Fibroblast of skin of abdomen (primary cell): ENCODE measurements at places on chromosomes 16 and 17.

GRCh38 chr16:31352376-31353115, 2.4 kb upstream of the ITGAX start:
- no peak for DNase-seq

DNA sequence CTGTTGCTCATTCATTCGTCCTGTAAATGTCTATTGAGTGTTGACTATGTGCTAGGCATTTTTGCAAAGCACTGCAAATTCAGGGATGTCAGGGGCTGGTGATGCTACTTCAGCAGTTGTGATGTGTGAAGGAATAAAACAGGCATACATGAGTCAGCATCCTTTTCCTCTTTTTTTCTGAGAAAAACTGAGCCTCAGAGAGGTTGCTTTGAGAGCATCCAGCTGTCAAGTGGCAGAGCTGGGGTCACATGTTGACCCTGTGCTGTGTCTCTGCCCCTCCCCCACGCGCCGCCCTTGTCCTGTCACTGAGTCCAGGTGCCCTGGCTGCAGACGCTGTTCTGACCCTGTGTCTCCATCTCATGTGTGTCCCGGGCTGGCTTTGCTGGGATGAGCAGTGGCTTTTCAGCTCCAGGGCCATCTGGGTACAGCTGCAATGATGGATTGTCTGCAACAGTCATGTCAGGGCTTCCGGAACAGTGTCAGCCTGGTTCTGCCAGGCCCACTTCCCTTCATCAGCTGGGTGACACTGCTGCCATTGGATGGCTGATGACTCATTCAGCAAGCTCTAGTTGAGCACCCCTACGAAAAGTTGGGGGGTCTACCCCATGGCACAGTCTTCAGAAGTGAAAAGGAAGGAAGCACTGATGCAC, 14.9 kb downstream of the SEC14L5 start:
- DNase-seq, result no peak

DNA sequence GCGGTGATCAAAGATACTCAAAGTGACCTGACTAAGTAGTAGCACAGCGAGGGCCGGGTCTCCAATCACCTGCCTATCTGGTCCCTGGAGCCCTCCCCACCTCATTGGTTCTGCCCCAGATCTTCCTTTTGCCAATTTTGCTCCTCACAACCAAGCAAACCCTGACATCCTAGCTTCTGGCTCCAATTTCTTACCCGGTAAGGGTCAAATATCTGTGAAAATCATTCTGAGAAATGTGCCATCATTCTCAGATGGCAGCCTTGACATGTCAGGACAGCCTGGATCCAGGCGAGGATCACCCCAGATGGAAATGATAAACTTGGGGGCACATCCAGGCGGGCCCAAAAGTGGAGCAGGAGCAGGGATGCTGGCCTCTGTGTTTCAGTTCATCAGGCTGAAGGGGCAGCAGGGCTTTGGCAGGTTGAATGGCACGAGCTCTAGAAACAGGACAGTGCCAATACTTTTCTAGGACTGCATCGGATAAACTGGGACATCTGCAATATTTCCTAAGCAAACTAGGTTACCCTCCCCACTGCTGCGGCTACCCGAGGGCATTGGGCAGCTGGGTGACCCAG, 83.9 kb downstream of the SHISA6 start:
- DNase-seq, result no peak

DNA sequence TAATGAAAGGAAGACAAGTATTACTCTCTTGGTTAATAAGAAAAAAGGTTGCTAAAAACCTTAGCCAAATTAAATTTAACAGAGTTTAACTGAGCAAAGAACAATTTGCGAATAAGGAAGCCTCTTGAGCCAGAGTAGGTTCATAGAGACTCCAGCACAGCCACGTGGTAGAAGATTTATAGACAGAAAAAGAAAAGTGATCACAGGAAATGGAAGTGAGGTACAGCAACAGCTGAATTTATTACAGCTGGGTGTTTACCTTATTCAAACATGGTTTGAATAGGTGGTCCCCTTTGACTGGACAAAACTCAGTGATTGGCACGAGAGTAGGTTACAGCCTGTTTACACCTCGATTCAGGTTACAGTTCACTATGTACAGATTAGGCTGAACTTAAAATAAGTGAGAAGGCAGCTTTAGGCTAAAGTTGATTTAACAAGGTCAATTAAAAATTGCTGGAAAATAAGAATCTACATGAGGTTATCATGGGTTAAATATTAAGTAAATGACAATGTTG, 3.3 kb upstream of the CCL15 start:
- no peak for DNase-seq

DNA sequence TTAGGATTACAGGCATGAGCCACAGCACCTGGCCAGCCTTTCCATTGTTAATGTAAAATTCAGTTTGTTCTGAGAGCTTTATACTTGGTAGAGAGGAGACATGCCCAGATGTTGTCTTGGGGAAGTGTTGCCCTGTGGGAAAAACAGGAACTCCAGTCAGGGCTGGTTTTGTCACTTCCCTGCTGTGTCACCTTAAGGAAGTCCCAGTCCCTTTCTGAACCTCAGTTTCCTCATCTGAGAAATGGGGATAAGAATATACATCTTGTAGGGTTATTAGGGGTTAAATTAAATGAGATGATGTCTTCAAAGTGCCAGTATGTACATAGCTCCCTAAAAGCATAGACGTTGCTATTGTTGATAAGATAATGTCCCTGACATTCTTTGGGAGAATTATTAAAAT, 25.3 kb downstream of the CLEC16A start:
- no peak for DNase-seq

DNA sequence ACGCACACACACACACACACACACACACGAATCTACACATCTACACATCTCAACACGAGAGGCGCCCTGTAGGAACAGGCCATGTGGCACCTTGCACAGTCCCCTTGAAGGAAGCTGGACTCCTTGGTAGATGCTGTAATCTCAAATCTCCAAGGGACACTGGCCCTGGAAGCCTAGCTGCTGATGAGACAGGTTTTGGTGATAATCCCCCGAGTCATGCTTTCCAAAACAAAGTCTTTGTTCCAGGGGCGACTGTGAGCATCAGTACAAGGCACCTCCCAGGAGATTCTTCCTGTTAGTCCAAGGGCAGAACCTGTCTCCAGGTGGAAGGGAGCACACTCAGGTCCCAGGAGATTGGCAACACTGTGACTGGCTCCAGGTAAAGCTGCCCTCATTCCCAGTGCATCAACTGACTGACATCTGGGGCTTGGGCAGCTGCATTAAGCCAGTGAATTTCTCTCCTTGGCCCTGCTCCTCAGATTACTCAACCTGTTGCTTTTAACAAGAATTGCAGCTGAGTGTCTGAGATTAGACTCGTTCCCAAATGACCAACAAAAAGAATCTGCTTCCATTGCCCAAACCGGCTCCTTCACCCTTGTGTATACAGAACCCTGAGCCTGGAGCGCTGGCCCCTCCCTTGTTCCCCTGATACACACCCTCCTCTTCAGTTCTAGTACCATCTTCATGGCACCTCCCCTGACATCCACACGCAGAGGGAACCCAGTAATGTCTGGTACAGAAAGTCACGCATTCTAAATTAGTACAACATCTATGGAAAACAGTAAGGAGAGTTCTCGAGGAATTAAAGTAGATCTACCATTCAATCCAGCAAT, 13.9 kb upstream of the TNRC6C start:
- no peak for DNase-seq

DNA sequence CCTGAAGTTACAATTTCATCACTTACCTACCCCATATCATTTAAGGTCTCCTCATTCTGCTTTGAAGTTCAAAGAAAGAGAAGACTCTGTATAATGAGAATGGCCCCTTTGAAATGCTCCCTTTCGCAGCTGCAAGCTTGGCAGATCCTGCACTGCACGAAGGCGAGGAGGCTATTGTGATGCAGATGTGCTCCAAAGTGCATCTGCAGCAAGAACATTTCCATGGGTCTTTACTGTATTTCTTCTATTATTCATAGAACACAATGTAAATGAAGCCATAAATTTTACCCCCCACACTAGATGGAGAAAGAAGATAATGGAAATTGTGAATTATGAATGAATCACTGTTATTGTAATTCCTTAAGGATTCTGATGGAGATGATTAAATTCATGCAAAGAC, 178.7 kb downstream of the CHD9NB start:
- DNase-seq, result no peak

GRCh38 chr17:39165178-39165840, 652 bp downstream of the ARL5C start:
- DNase-seq, result no peak

GRCh38 chr17:76088868-76089576, 10.0 kb downstream of the ZACN start:
- DNase-seq, result no peak

- no peak for DNase-seq
These were observed 184.6 kb downstream of the LGALS9B start for GRCh38 chr17:20282526-20283308.
